ENCODE measurements at places on chromosomes 4 and X.

DNA sequence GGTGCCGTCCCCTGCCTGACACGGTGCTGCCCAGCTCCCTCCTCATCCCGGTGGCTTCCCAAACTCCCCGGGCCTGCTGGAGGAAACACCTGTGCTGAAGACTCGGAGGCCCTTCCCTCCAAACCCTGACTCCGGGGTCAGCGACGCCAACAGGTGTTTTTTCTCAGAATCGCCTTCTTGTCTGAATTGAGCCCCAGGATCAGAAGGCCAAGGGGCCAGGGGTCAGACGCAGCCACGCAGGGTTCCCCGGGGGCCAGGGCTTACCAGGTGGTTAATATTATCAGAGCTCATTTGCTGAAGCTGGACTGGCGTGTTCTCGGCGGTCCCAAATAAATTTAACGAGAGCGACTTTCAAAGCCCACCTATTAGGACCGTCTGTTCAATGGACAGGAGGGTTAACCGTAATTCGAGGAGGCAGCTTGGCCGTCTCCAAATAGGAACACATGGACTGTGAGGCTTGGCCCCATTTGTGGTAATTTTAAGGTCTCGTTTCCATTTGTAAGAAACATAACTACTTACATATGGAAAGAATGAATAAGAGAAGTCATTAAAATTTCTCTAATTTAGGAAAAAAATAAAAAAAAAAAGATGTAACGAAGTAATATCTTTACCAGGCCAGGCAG lies 239.3 kb downstream of the CRLF2 start:
- no peak for DNase-seq

GRCh38 chrX:151365579-151365978 lies 31.4 kb upstream of the VMA21 start:
- no peak for DNase-seq

- DNase-seq = no peak
These were observed 184.9 kb upstream of the DKK2 start for GRCh38 chr4:107220976-107221375.

- no peak for DNase-seq
These were observed 509.6 kb upstream of the DIPK2B start for GRCh38 chrX:45710081-45710801.

DNA sequence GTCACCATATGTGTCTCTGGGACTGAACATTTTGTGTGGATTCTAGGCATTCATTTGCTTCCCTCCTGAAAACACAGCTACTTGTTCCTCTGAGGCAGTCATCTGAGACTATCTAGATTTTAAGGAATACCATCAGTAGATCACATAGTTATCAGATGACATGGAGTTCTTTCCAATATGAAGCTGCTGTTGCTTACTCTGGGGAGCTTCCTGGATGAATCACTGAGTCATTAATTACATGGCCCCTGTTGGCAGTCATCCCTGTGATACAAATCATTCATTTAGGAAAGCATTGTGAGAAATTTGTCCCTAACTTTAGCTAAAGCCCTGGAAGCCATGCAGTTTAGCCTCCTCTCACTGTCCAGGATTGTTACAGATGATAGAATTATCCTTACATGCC lies 98.2 kb upstream of the ARSJ start:
- no peak for DNase-seq

DNA sequence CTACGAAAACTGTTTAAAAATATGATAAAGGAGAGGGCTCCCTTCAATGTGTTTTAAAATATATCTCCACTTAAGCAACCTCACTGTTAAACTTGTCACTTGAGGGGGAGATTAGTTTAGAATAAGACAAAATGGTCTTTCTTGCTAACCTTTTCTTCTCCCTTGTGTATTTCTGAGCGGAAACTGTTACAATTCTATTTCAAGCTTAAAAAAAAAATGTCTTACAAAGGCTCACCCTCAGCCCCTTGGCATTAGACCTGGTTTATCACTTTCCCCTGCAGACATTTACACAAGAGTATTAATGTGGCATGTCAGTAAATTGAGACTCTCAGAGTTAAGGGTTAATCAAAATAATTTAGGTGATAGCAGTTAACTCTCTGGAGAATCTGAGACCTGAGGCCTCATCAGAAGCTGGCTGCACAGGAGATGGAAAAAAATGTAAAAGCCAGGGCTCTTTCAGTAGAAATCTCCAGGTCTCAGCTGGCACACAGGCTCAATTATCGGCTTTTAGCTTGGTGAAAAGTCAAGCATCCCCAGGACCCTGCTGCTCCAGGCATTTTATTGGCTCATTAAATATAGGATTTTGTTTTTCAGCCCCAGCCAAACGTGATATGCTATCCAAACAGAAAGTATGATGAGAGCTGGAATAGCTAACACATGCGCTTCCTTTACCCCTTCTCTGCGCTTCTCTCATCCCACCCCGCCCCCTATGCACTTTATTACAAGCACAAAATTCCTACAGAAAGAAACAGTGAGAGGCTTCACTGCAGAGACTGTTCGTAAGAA lies 130.5 kb downstream of the PPA2 start:
- no peak for DNase-seq

DNA sequence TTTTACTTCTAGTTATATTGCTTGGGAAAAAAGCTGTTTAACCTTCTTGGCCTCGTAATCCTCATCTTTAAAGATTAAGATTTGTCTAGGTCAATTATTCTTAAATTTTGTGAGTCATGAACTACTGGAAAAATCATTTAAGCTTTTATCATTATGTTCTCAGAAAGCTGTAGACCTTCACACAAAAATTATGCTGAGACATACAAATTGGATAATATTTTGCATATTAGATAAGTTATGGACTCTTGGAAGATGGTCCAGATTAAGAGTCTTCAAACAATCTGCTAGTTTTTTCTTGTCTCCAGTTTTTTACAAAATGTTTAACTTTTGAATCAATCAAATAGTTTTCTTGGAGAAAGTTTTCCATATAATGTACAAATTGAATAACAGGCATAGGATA lies 108.1 kb upstream of the NEIL3 start:
- DNase-seq = no peak

GRCh38 chr4:123284168-123284567 lies 112.4 kb upstream of the SPRY1 start:
- no peak for DNase-seq

DNA sequence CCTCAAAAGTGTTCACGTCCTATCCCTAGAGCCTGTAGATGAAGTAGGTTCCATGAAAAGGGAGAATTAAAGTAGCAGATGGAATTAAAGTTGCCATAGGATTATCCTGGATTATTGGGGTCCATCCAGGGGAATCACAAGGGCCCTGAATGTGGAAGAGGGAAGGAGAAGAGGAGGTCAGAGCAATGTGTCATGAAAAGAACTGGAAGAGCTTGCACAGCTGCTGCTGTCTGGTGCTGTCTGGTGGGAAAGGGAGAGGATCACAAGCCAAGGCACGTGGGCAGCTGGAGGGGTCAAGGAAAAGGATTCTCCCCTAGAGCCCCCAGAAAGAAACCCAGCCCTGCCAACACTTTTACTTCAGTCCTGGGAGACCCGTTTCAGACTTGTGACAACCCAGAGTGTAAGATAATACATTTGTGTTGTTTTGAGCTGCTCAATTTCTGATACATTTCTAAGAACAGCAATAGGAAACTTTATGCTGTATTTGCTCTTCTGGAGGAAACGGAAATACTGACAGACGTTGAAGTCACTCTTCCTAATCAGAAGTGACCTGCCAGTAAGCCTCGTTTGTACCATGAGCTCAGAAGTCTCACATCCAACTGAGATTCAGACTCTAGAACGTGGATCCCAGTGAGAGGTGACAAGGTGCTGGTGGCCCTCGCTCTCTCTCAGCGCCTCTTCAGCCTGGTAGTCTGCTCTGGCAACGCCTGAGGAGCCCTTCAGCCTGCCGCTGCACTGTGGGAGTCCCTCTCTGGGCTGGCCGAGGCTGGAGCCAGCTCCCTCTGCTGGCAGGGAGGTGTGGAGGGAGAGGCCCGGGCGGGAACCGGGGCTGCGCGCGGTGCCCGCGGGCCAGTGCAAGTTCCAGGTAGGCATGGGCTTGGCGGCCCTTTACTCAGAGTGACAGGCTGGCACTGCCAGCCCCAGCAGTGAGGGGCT lies 34.7 kb upstream of the ENPP6 start:
- DNase-seq = no peak

- DNase-seq = no peak
These were observed 297.1 kb downstream of the PPP3CA start for GRCh38 chr4:101050088-101050836.

DNA sequence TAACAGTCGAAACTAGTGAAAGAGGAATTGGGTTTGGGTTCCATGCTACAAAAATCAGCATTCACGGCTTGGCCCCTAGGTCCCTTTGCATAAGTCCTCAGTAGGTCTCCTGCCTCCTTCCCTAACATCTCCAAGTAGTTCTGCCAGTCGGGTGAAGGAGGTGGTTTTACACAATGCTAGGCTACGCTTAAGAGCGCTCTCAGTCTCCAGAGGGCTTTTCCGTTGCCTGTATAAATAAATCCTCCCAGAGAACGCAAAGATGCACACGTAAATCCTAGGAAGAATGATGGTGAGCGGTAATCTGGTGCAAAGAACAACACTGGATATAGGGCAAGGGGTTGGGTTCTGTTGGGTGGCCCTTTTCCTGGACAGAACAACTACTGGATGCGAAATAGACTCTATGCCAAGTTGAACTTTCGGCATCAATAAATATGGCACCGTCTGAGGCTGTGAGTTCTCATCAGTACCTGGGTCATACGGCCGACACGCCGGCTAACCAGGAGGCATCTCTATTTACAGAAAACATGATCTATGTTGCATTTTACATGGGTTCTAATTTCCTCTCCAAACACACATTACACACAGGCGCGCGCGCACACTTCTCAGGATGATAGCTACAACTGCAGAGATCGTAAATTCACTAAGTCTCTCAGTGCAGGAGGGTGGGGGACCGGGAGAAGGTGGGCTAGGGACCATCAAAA lies 1.3 kb downstream of the CAMK2D start:
- no peak for DNase-seq

DNA sequence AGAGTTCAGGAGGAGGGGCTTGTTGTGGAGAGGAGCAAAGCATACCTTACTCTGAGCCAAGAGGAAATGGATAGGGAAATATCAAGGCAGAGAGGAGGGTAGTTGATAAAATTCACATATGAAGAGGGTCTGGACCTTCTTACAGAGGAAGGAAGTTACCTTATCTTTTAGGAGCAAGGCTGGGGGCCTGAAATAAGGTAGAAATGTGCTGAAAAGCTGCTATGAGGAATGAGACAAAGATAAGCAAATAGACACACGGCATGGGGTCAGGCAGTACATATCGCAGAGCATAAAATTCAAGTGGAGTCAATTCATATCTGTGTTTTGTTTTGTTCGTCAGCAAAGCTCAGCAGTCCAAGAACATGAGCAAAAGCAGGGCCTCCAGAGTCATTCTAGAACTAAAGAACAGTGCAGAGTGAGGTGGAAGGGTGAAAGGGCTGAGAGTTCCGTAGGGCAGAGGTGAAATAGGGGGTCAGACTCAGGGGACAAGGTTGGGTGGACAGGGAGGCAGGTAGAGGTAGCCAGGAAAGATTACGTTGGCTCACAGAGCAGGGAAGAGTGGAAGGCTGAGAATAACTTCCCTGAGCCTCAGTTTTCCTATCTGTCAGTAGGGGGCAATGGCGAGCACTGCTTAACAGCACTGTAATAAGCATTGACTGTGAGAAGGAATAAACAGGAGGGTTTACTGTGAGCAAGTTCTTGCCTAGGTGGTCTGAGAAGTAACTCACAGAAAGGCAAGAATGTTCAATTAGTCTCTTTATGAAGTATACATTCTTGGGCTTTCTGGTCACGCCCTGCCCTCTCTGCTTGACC lies 9.2 kb downstream of the VSIG4 start:
- no peak for DNase-seq

- DNase-seq = no peak
These were observed 36.3 kb downstream of the RLIM start for GRCh38 chrX:74578137-74578536.

GRCh38 chr4:182629096-182629495 lies 288.1 kb downstream of the DCTD start:
- no peak for DNase-seq

GRCh38 chrX:139936259-139936658 lies 3.4 kb upstream of the ATP11C start:
- no peak for DNase-seq

GRCh38 chrX:48488034-48488433 lies 12.0 kb downstream of the FTSJ1 start:
- DNase-seq = no peak

- no peak for DNase-seq
These were observed 6.0 kb downstream of the FRG2 start for GRCh38 chr4:190020790-190021717.

GRCh38 chrX:55240788-55241340 lies 20.7 kb downstream of the PAGE5 start:
- no peak for DNase-seq

- no peak for DNase-seq
These were observed 241.7 kb upstream of the BMP3 start for GRCh38 chr4:80788798-80789197.

GRCh38 chrX:1393871-1394615 lies 2.1 kb upstream of the SLC25A6 start:
- no peak for DNase-seq

GRCh38 chrX:22950269-22951266 lies 49.2 kb upstream of the DDX53 start:
- no peak for DNase-seq

DNA sequence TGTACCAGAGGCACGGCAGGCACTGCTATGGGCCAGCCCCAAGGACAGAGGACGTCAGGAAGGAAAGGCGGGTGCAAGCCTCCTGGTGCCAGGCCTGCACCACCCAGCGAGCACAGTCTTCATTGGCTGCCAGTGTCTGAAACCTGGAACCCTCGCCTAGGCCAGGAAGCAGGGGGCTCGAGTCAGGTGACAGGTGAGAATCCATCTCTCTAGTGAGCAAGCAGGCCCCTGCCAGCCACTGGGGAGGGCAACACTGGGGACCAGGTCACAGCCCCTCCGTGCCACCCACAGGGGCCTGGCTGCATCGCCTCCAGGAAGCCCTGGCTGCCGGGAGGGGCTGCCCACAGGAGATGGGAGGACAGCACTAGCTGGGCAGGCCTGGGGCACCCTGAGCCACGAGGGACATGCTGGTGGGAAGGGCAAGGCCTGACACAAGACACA lies 6.9 kb upstream of the HAUS3 start:
- peak; percentile 5 for DNase-seq

GRCh38 chrX:8345473-8345872 lies 119.2 kb upstream of the VCX3B start:
- no peak for DNase-seq

- no peak for DNase-seq
These were observed 14.8 kb upstream of the PPARGC1A start for GRCh38 chr4:23904639-23905071.

DNA sequence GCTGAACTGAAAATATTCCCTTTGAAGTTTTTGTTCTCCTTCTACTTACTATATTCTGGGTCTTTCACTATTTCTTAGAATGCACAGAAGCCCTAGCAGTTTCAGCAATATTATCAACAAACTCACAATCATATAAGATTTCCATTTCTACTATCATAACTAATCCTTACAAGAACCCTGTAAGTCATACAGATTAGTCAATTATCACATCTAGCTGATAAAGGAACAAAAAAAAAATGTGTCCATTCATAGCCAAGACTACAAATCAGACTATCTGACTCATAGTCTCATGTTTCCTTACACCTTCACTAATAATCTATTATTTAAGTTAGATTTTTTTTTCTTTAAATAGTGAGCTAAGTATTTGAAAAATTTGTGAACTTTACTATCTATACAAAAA lies 72.5 kb downstream of the LRBA start:
- DNase-seq = no peak
